ENCODE measurements at places on chromosomes 4 and X.

GRCh38 chr4:138311771-138312535, 69.8 kb upstream of the SLC7A11 start:
- no peak for DNase-seq

GRCh38 chr4:148091896-148092295, 350.3 kb downstream of the NR3C2 start:
- DNase-seq: no peak

DNA sequence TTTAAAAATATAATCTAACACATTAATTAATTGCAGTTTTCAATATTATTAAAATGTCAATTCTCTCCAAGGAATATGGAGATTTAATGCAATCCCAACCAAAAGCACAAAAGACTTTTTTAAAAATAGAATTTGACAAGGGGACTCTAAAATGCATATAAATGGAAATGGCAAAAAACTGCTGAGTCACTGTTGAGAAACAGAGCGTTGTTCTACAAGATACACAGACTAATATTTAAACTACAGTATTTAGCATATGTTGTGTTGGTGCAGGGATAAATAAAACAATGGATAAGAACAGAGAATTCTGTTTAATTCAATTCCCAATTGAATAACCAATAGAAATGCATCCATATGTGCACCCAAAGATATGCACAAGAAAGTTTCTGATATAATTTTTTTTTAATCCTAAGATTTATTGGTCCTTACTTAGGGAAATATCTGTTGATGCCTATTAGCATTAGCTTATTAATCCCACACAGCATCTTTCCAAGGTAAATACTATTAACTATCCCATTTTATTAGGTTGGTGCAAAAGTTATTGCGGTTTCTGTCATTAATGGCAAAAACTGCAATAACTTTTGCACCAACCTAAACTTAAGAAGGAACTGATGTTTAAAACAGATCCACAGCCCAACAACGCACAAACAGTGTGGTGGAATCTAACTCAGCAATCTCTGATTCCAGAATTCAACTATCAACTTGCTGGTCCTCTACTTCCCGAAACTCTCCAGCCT, 86.8 kb upstream of the VEGFC start:
- no peak for DNase-seq

DNA sequence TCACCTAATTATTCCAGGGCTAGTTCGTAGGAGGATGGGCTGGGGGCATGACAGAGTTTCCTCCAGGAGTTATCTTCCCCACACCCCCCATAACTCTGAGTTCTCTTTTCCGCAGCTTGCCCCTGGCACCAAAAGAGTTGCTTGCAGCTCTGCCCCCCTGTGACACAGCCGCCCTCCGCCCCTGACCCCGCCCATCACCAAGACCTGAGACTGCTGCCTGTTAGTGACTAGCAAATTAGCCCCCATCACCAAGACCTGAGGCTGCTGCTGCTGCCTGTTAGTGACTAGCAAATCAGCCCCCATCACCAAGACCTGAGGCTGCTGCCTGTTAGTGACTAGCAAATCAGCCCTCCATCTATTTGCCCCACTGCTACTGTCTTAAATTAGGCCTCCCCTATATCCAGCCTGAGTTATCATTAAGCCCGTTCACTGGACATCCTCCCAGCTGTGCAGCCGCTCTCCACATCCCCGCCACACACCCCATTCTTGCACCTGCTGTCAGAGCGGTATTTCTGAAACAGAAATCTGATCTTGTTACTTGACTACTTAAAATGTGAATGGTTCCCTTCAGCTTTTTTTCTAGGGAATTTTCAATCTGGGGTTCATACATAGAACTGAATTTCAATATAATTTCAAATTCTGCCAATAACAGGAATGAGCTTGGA, 1.5 kb upstream of the PAPSS1 start:
- peak; percentile 36 for DNase-seq

GRCh38 chr4:6999172-7000086, 43.7 kb upstream of the TADA2B start:
- peak; percentile 39 for DNase-seq

GRCh38 chrX:14228611-14229010, 198.9 kb upstream of the GEMIN8 start:
- no peak for DNase-seq

GRCh38 chrX:153968255-153968654, 3.4 kb downstream of the HCFC1 start:
- no peak for DNase-seq

- DNase-seq: peak; percentile 94
Observed at GRCh38 chrX:100768679-100769338, 36.9 kb upstream of the SYTL4 start.

GRCh38 chr4:130485371-130485770, 1389.4 kb downstream of the C4orf33 start:
- DNase-seq: no peak

GRCh38 chr4:153270361-153270760, 66.1 kb downstream of the TRIM2 start:
- DNase-seq: no peak

DNA sequence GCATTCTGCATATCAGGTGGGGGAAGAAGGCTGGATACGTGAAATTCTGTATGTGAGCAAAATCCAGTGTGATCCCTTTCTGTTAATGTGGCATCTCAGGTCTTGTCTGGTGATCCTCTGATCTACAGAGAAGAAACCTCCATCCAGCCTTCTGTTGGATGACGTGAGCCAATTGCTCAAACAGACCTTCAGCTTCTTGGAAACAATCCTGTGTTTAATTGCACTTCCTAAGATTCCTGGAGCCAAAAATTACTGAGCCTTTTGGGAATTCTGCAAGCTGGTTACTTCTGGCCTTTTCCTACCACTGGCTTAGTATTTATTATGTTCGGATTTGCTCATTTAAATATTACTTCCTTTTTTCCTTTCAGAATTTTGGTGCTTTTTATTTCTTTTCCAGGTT, 51.2 kb downstream of the TRIML1 start:
- no peak for DNase-seq

GRCh38 chr4:78660559-78660958, 109.0 kb downstream of the ANXA3 start:
- no peak for DNase-seq

- no peak for DNase-seq
Observed at GRCh38 chrX:41001327-41001726, 83.9 kb upstream of the USP9X start.

DNA sequence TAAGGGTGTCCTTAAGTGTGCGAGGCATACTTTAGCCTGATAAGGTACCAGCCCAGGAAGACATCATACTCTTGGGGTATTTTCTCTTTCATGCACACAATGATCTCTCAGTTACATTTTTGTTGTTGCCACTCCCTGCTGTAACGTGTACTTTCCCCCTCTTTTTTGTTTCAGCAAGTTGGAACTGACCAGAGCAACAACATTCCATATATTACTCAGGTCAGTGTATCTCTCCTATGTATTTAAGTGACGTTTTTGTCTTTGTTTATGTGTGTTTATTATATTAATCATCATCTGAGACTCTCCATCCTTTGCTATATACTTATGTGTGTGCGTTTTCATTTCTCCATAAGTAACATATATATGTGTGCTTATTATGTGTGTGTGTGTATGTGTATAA, 71.3 kb upstream of the VBP1 start:
- DNase-seq: no peak

- no peak for DNase-seq
Observed at GRCh38 chrX:115632455-115632854, 71.5 kb downstream of the PLS3 start.

DNA sequence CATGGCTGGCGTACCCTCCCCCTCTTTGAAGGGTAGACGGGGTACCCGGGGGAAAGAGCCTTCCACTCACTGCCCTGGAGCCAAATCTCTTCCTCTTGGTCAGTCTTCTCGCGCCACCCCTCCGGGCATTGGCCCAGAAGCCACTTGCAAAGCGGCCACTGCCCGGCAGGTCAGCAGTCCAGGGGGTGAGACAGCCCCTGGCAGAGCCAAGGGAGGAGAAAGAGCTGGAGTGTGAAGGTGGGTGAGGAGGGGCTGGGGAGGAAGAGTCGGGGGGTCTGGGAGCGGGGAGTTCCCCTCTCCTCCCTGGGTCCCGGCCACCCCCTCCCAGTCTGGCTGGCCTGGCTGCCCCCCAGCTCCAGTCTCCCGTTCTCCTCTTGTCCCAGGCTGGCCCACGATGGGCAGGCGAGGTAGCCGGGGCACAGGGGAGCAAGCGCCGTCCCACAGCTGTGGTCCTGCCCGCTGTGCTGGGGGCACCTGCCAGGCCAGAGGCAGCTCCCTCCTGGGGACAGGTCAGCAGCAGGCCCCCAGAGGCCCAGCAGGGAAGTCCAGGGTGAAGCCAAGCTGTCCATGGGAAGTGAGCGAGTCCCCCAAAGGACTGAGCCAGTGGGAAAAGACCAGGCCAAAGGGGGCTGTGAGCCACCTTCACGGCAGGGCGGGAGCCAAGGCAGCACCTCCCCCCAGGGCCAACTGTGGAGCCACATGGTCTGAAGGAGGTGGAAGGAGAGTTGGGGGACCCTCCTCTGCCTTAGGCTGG, 21.6 kb upstream of the DUSP9 start:
- DNase-seq: no peak

GRCh38 chr4:109301651-109302360, 652 bp downstream of the COL25A1 start:
- DNase-seq: peak; percentile 1

DNA sequence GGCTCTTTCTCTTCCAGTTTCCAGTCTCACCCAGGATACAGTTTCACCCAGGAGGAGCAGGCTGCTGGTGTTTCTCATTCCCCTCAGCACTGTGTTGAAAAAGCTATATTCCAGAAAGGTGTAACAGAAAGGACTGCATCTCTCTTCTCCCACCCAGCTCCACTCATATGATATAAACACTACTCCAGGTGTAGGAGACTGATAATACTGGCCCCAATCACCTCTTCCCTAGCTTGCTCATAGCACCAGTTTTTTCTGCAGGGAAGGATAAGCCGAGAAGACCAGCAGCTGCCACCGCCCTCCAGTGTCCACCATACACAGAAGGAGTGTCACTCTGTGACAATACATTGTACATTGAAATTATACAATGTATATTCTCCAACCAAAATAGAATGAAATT, 105.5 kb upstream of the STK26 start:
- no peak for DNase-seq

GRCh38 chrX:22126327-22126726, 94.2 kb downstream of the PHEX start:
- DNase-seq: no peak

- DNase-seq: no peak
Observed at GRCh38 chr4:95898226-95898625, 58.3 kb downstream of the PDHA2 start.

DNA sequence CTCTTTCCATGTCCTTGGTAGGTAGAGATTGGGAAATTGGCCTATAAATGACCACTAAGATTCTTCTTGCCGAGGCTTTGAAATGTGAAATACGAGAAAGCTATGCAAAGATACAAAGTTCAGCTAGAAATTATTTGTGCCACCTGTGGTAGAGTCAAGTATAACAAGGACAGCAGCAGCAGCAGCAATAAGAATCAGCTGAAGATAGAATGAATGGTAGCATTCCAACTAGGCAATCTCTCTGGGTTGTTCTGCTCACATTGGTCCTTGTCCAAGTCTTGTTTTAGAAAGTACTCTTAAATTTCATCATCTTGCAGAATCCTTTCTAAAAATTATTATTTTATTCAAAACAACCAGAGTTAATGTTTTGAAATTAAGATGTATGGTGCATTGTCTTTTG, 67.8 kb upstream of the PCDH10 start:
- DNase-seq: no peak

DNA sequence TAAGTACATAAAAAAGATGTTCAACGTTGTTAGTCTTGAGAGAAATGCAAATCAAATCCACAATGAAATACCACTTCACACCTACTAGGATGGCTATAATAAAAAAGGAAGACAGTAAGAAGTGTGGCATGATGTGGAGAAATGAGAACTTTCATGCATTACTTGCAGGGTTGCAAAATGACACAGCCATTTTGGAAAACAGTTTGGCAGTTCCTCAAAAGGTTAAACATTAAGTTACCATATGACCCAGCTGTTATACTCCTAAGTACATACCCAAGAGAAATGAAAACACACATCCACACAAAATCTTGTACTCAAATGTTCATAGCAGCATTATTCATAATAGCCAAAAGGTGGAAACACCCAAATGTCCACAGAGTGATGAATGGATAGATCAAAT, 25.8 kb upstream of the LIMCH1 start:
- DNase-seq: no peak

- no peak for DNase-seq
Observed at GRCh38 chrX:151828439-151829080, 84.1 kb upstream of the MAGEA4 start.

DNA sequence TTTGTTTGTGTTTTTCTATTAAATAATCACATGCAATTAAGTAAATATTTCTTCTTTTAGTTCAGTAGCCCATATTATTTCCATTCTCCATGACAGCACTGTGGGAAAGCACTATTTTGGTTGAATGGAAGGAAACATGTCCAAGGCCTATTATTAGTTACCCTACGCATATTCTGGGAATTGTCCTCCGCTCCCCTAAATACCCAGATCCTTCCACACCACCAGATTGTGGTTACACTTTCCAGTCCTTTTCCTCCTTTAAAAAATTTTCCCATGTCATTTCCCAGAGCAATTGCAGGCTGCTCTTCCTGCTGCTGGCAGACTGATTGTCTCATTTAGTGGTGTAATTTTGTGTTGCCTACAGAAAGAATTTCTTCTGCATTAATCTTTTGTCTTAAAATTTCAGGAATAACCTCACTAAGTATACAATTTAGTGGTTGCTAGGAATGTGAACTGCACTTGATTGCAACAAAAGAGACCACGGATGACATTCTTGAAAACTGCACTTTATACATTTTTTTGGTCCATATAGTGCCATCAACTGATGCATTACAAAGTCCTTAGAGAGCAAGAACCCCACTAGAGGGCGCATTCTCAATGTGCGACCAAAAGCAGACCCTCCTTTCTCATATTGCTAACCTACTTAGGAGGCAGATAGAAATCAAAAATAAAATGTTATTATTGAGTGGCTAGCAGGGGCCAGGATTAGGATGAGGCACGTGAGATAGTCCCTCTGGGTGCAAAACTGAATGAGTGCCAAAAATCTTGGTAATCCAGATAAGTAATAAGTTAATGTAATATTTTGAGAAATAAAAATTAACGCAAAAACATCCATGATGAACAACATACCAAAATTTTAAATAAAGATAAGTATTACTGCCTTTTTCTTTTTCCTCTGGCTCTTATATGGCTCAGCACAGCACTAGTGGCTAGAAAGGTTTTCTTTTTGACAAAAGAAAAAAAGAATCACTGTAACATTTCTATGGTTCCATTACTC, 98.8 kb upstream of the IQCM start:
- DNase-seq: no peak

- no peak for DNase-seq
Observed at GRCh38 chr4:185202984-185203485, 765 bp downstream of the CFAP97 start.

- no peak for DNase-seq
Observed at GRCh38 chr4:7073059-7073458, 5.2 kb upstream of the GRPEL1 start.

GRCh38 chrX:134599184-134599914, 58.9 kb downstream of the PLAC1 start:
- no peak for DNase-seq

DNA sequence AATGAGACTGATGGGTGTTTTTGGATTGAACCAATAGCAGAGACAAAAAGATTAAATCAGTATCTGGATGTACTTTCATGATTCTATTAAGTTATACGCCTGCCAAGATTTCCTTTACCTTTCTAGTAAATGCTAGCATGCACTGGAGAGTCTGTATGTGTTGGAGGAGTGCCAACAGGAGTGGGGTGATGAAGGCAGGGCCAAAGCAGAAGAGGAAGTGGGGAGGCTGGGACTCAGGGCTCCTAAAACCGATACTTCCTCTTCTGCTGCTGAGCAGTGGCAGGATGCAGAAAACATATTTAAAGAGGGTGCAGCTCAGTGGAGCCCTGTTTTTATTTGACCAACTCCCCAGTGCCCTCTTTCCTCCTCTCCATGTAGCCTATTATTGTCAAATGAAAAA, 5.6 kb downstream of the CYSLTR1 start:
- peak; percentile 44 for DNase-seq
